ENCODE measurements at places on chromosomes 1 and 21.

- DNase-seq: peak; percentile 54
Observed at GRCh38 chr1:68384321-68384813, 65.4 kb downstream of the RPE65 start.

DNA sequence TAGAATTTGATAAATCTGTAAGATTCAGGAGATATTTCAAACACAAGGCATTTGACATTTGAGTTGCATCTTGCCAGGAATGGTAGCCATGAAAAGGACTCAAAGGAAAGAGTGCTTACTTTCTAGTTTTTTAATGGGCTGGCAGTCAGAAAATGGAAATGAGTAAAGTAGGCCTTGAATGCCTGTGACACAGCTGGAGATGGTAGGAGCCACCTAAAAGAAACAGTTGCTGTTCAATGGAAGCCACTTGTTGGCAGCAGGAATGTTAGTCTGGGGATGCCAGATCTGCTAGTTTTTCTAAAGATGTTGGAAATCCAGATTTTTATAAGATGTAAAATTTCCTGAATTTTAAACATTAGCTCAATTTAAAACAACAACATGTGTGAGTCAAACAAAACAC is 43.6 kb downstream of the CACHD1 start:
- DNase-seq: no peak

- DNase-seq: no peak
Observed at GRCh38 chr21:36446301-36446700, 33.6 kb downstream of the CLDN14 start.

DNA sequence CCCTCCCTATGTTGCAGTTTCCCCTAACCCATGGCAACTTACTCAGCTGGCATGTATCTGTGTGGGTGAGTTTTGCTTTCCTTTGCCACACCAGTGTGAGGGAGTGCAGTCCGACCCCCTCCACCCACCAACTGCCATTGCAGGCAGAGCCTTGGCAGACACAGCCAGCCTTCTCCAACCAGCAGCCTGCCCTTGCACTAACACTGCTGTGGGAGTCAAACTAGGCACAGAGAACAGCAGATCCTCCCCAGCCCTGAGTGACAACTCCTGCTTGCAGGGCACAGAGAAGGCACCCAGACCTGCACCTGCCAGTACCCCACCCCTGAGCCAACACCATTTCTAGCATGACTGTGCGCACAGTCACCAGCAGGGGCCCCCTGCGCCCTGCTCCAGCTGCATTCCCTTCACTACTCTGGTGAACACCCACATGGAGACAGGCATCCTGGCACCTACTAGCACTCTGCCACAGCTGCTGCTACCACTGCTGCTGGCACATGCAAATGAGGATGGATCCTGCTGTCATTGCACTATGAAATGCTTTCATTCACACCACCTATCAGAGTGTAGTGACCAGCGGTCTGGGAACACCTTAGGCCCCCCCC is 98.4 kb downstream of the MAGI3 start:
- no peak for DNase-seq

DNA sequence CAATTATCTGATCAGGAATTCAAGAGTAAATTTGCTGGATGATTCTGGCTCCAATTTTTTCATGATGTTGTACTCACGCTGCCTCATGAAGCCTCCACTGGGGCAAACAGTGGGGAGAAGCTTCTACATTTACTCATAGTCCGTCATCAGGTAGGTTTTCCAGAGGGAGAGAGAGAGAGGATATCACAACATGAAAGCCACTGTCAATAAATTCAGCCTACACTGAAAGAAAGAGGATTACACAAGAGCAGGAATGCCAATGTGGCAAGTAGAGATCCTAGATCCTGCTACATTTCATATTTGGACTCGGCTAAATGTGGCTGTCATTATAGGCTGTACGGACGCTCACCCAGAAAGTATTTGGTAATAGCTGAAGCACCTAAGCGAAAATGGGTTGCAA is 819.9 kb downstream of the BRINP3 start:
- no peak for DNase-seq

- DNase-seq: peak; percentile 12
Observed at GRCh38 chr1:159214149-159214760, 9.6 kb downstream of the ACKR1 start.

- DNase-seq: peak; percentile 69
Observed at GRCh38 chr1:243575070-243575469, 275.0 kb downstream of the AKT3 start.

GRCh38 chr1:98086796-98087441 is 166.1 kb upstream of the DPYD start:
- DNase-seq: no peak

DNA sequence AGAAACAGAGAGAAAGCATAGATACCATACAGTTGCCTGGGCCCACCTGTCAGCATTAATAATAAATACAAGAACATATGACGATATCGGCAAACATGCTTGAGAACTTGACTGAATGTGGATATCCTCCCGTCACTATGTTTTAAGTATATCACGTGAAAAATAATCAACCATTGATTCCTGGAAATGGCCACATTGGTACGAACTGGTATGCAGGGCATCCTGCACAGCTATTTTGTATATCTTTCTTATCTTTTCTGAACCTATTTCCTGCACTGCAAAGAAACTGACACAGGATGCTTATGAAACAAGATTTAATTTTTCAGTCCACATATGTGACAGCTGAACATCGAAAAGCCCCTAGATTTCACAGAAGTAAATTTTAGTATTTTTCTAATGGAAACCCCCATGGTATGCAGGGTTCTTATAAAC is 22.8 kb upstream of the RGS1 start:
- DNase-seq: no peak

DNA sequence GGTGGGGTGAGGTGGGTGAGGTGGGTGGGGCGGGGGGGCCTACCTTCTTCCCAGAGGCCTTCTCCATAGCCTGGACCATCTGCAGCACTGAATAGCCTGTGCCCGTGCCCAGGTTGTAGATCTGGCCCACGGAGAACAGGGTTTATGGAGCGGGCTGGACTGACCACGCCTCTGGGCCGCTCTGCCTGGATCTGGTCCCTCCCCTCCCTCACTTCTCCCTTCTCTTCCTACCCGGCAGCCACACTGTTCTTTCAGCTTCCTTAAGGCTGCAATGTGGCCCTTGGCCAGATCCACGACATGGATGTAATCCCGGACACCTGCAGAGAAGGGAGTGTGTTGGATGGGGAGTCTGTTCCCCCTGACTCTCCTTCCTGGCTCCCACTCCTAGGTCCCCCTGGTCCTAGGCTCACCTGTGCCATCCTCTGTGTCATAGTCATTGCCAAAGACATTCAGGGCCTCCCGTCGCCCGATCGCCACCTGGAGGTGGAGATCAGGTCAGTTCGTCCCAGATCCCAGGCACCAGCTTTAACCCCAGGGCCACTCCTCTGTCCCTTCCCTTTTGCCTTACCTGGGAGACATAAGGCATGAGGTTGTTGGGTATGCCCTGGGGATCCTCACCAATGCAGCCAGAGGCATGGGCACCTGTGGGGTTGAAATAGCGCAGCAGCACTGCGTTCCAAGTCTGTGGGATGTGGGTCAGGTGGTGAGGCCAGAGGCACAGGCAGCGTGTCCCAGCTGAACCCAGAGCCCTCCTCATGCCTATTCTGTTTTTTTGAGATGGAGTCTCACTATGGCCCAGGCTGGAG is 3.9 kb downstream of the GALE start:
- DNase-seq: no peak

DNA sequence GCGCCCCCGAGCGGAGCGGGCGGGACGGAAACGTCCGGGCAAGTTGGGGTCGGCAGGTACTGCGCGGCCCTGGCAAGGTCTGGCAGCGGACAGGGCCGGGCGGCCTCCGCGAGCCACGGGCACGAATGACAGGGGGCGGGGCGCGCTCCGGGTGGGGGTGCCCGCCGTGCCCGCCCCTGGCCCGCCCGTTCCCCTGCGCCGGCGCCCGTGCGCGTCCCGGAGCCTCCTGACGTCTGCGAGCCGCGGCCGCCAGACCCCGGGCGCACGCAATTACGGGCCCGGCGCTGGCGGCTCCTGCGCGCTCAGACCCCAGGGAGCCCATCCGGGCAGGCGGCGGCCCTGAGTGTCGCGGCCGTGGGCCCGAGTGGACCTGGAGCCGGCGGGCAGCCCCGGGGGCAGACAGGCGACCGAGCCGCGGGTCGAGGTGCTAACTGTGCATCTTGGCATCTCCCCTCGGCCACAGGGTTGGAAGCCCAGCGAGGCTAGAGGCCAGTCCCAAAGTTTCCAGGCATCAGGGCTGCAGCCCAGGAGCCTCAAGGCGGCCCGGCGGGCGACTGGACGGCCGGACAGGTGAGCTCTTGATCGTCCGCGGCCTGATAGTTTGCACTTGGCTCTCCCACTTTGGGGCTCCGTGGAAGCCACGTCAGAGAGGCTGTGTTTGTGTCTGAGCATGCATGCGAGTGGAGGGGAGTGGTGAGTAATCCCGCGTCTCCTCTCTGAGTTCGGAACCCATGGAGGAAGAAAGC is 918 bp downstream of the MIB2 start:
- DNase-seq: no peak

DNA sequence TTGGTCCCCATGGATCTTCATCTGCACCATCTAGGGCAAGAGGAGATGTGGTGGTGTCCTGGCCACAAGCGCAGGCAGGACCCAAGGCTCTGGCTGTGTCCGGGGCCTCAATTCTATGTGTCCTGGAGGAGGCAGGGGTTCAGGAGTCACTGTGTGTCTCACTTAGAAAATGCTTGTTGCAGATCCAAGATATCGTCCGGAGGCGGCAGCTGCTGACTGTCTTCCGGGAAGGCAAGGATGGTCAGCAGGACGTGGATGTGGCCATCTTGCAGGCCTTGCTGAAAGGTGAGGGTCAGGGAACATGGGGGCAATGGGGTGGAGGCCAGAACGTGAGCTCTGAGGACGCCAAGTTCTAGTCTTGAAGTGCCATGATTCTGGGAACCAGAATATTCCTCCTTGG is 29.1 kb downstream of the TRPM2 start:
- no peak for DNase-seq

DNA sequence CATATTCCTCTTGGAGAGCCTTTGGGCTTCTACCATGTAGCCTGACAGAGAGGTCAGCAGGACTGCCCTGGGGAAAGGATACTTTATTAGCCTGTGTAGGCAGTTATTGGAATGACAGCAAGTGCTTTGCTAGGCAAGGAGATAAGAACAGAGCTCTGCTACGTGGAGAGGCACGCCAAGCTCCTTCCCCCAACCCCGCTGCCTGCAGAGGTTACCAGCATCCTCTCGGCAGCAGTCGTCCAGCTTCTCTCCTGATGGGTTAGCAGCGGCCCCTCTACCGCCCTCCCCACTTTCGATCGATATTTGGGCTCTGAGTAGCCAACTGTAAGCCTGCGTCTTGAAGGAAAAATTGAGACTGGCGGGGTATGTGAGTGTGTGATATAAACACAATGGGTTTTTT is 122.3 kb downstream of the DHRS3 start:
- no peak for DNase-seq

DNA sequence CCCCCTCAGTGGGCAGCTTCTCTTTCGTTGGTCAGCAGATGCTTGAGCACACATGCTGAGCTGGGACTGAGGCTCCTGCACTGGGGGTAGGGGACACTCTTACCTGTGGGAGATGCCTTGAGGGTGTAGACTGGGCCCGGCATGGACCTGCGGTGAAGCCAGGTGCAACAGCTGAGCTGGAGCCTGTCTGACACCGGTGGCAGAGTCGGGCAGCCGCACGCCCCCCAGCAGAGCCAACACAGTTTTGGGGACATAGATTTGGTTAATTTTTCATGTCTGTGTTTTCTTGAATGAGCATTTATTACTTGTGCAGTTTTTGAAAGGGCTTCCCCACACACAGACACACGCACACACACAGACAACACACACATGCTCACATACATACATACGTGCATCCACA is 5.9 kb upstream of the HES5 start:
- no peak for DNase-seq

- no peak for DNase-seq
Observed at GRCh38 chr1:156767879-156768604, 707 bp downstream of the PRCC start.

GRCh38 chr1:47786316-47786715 is 210.9 kb downstream of the TRABD2B start:
- no peak for DNase-seq

DNA sequence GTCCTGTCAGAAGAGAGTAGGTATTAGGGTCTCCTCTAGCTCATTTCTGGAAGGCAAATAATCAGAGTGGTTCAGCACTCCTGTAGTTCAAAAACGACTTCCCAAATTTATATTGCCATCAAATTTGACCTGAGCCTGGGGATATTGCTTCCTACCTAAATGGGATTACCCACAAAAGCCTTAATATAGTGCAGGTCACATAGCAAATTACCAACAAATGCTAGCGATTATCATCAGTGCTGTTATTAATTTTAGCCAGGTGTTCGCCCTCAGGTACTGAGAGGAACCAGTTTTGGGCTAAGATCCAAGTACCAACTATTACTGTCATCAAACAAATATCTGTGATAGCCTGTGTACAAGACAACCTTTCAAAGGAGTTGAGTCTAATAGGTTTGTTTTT is 661.8 kb upstream of the PTBP2 start:
- DNase-seq: no peak

- peak; percentile 63 for DNase-seq
Observed at GRCh38 chr1:2174348-2175054, 20.1 kb downstream of the FAAP20 start.

GRCh38 chr1:150925080-150925479 is 1.1 kb upstream of the SETDB1 start:
- no peak for DNase-seq

GRCh38 chr1:19057784-19058475 is 101.5 kb upstream of the IFFO2 start:
- no peak for DNase-seq

Measured in NCI-H446 (cell line).